Lower lobe of right lung (tissue), 2 donors: ENCODE measurements at places on chromosomes 3 and 15.

DNA sequence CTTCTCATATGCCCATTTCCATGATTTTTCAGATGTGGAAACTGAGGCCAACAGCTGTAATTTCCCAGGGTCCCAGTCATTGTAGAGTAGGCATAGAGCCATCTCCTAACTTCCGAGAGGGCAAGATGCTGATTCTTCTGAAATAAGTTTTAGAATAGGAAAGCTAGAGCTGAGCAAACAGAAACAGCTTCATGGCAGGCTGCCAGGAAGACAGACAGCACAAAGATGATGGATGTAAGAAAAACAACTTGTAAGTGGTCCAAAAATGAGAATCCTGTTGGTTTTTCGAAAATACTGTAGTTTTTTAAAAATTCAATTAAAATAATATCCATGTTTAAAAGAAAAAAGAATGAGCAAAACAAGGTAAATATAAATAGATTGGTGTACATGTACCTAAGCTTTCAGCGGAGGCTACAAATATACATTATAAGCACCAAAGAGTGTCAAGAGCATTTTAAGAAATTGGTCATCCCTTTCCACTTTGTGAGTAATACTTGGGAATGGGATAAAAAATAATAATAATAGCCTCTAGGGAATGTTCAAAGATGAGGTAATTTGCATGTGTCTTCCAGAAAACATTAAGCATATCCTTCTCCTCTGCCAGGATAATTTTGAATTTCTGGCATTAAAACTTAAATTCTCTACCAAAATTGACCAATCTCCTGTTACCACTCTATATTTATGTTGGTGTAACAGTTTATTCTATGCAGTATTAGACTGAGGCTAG, 406.6 kb downstream of the MECOM start:
- DNase-seq, result no peak

GRCh38 chr3:194339840-194340239, 11.3 kb downstream of the CPN2 start:
- no peak for DNase-seq

GRCh38 chr15:60374628-60375081, 23.1 kb downstream of the ANXA2 start:
- DNase-seq, result no peak

GRCh38 chr3:54819946-54820345, 107.9 kb downstream of the LRTM1 start:
- DNase-seq, result no peak

DNA sequence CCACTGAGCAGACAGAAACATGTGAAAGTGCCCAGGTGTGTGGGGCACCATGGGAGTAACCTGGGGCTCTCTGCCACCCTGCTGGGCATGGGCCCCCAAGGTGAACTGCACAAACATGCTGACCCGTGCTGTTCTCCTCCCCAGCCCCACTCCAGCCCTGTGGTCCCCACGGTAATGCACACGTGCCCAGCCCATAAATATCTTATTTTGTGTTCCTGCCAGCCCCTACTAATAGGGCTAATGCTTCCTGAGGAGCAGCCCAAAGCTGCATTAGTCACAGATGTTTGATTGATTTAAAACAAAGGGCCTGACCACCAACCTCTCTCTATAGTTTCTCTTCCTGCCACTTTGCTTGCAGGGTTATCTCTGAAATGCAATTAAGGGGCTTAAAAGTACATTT, 95.4 kb downstream of the ABHD5 start:
- no peak for DNase-seq

- no peak for DNase-seq
Observed at GRCh38 chr3:10193692-10194327, 29.1 kb downstream of the IRAK2 start.

- no peak for DNase-seq
Observed at GRCh38 chr15:82129761-82130160, 83.9 kb upstream of the MEX3B start.

- DNase-seq, result no peak
Observed at GRCh38 chr3:122934251-122934650, 93.3 kb downstream of the SEMA5B start.

- DNase-seq, result peak; percentile 75
Observed at GRCh38 chr15:58771621-58772250, 634 bp downstream of the MINDY2 start.

DNA sequence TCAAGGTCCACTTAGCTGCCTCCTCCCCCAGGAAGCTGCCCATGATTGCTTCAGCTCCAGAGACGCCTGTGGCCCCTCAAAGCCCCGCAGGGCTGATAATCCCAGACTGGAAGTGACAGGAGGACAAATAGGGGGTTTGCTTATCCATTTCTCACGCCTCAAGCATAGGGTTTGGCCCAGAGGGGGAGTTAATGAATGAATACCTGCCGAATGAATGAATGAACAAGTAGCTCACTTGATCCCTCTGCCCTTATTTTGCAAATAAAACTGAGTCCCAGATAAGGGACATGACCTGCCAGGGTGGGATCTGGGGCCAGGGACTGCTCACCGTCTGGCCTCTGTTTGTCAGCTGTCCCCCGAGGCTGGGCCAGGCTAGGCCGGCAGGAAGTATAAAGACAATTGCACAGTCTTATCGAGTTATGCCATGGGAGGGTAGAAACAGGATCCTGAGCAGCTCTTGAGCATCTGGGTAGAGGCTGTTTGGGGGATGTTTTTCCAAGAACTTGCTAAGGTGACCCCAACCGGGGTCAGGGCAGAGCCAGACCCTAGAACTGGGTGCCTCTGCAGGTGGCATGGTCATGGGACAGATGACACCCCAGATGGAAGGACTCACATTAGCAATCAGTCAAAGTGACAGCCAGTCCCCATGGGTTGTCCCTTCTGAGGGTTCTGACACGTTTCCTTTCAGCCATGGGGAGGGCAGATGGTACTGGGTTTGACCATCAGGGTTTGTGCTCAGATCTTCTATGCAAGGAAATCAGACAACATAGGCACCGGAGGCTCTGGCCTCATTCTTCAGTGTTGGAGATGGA, 45.0 kb downstream of the IQSEC1 start:
- DNase-seq, result no peak

- DNase-seq, result no peak
Observed at GRCh38 chr3:161343986-161344385, 27.3 kb downstream of the SPTSSB start.

DNA sequence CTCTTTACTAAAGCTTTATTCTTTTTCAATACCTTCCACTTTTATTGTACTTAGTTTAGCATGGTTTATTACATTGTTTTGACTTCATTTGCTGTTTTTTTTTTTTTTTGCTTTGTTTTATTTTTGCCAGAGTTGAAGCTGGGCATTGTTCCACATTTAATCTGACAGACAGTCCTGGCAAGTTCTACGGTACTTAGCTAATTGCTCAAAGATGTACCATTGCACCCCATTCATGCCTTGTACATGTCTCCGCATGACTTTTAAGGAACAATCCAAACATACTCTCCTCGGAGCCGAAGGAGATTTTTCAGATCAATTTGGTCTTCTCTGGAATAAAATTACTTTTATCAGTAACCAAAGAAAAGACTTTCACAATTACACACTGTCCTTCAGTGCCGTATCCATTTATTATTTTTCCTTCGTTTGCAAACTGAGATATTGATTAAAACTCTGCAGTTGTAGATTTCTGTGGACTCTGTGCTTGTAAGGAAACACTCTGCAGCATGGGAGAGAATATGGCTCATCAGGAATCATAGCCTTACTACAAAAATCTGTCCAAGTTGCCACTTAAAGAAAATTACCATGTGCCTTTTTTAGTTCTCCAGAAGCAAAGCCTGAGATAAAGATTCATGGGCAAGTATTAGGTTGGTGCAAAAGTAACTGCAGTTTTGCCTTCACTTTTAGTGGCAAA, 952.0 kb downstream of the AGBL1 start:
- DNase-seq, result no peak

GRCh38 chr15:68469162-68470048, 37.4 kb upstream of the ITGA11 start:
- no peak for DNase-seq

- DNase-seq, result no peak
Observed at GRCh38 chr3:101780661-101781060, 1.6 kb downstream of the NXPE3 start.

GRCh38 chr3:193052354-193053045, 134.8 kb upstream of the MB21D2 start:
- no peak for DNase-seq

GRCh38 chr15:101525087-101525669, 35.7 kb upstream of the PCSK6 start:
- DNase-seq, result no peak

GRCh38 chr15:93467337-93467736, 378.3 kb upstream of the RGMA start:
- no peak for DNase-seq

DNA sequence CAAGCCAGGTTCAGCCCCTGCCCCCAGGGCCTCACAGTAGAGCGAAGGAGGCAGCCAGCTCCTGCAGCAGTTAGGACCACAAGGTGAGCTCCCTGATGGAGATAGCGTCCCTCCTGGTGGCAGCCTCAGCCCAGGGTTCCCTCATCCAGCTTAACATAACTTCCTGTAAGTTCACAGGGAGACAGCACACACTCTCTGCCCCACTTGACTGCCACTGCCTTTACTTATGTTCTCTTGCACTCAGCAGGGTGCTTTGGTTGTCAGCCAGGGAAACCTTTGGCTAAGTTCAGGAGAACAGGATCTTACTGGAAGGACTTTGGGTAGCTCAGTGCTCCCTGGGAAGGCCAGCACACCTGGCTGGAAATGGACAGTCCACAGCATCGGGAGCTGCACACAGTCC, 10.9 kb downstream of the KBTBD13 start:
- peak; percentile 52 for DNase-seq

DNA sequence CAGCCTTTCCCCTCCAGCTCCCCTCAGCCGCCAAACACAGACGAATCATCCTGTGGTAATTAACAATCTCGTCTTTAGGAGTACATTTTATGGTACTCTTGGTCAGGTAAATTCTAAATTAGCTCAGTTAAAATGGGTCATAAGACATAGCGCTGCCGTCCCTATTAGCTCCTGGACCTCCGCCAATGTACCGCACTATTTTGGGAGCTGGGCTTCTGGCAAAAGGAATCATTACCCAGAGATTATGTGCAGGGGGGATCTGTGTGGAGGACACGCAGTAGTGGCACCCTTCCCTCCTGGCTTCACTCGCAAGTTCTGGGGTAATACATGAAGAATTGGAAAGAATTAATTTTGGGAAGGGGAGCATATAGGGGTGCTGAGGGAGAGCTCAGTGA, 68.6 kb upstream of the ONECUT1 start:
- no peak for DNase-seq

DNA sequence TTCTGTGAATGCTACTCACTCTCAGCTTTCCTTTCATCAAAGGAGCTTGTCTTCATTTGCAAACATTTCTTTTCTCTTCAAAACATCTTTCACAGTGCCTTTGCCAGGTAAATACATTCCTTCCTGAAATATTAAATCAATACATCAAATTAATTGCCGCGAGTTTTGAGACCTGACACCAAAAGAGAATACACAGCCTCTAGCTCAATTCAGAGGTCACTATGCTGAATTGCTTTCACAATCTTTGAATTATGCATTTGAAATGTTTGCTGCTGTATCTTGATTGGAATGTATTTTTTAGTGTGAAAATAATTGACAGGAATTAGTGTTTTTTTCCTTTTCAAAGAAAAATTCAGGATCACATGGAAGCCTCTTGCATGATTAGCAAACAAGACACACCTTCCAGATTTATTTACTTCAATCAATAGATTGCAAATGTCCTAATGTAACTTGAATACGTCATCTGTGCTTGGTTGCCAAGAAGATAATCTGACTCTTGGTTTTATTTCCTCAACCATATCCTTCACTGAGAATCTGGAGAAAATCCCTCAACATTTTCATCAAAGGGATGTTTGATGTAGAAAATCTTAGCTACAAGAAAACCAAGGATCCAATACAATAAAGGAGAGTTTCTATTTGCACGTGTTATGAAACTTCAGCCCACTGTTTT, 83.6 kb downstream of the KCNH8 start:
- no peak for DNase-seq

- DNase-seq, result no peak
Observed at GRCh38 chr3:44048196-44048924, 193.3 kb upstream of the TOPAZ1 start.

- DNase-seq, result no peak
Observed at GRCh38 chr3:175456466-175456865, 597.3 kb downstream of the NAALADL2 start.

DNA sequence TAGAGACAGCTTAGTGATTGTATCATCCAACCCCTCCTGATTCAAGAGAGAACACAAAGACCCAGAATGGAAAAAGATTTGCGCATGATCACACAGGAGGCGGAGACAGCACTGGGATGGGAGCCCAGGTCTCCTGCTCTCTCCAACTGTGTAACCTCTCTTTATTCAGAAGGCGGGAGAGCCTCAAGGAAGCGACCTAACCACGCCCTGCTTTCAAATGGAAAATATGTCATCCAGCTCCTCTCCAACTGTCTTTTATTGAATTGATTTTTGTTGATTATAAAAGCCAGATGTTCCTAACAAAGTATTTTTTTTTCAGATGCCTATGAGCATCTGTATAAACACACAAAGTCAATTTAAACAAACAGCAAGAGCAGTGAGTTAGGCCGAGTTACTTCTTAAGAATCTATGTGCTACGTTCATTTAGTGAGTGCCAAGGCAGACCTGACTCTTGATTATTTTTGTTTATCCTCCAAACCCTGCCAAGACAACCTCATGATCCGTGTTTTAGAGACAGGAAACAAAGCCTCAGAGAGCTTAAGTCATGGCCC, 74.5 kb downstream of the BFSP2 start:
- no peak for DNase-seq

DNA sequence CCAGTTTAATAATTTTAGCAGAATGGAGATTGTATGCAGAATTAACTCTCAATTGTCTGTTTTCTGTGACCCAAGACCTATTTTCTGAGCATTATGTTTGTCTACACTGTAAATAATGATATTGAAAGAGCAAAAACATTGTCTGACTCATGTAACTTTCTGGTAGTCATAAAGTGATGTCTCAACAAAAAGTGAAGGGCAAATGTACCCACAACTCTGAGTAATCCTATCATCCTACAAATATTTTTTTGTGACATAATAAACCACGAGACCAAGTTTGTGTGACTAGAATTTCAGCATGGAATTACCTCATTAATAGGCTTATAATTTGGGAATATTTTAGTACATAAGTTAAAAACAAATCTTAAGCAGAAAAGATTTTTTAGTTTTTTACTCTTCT, 15.4 kb upstream of the ABHD10 start:
- DNase-seq, result no peak

- no peak for DNase-seq
Observed at GRCh38 chr3:32111560-32111959, 5.1 kb downstream of the GPD1L start.

GRCh38 chr3:184874709-184875644, 63.0 kb downstream of the VPS8 start:
- DNase-seq, result no peak
